ENCODE measurements at places on chromosomes 3 and 15.

- no peak for DNase-seq
These were observed 718.4 kb downstream of the GBE1 start for GRCh38 chr3:81043009-81043408.

DNA sequence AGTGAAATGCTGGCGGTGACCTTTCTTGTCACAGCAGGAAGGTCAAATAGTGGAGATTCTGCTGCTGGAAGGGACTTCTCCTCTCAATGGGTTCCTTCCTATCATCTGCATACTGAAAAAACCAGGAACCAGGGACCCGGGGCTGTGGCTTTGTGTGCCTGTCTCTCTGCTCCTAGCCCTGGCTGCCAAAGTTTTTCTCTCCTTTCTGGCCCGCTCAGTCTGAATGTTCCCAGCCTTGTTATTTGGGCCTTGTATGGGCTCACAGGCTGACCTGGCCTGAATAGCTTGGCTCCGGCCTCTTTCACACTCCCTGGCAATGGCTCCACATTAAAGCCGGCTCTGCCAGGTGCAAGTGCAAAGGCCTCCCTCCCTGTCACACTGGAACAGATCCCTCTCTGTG is 94.7 kb downstream of the LRIG1 start:
- no peak for DNase-seq

- no peak for DNase-seq
These were observed 56.9 kb downstream of the EXOG start for GRCh38 chr3:38553071-38553470.

DNA sequence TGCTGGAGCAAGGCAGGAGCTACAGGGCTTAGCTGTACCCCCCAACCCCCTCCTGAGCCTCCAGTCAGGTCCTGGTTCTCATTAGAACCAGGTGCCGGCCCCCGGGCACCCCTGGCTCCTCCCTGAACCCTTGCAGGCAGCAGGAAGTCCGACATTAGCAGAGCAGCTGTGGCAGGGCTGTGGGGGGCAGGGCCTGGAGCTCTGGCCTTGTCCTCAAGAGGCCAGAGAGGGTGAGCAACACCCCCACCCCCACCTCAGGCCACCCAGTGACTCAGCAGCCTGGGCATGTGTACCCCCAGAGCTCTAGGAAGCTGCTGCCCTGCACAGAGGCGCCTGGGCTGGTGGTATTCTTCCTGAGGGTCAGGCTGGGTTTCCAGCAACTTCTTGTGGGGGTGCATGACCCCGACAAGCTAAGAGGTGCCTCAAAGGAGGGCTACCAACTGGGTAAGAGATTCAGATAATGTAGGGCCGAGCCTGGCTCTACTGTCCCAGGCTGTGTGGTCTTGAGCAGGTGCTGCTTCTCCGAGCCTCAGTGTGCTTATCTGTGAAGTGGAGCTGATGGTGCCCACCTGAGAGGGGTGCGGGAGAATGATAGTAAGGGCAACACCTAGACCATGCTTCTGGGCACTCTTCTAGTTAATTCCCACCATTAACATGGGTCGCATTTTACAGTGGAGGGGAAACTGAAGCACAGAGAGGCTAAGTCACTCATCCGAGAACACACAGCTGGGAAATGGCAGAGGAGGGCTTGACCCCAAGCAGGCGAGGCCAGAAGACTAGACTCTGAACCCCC is 16.0 kb downstream of the H1-8 start:
- DNase-seq: peak; percentile 54

DNA sequence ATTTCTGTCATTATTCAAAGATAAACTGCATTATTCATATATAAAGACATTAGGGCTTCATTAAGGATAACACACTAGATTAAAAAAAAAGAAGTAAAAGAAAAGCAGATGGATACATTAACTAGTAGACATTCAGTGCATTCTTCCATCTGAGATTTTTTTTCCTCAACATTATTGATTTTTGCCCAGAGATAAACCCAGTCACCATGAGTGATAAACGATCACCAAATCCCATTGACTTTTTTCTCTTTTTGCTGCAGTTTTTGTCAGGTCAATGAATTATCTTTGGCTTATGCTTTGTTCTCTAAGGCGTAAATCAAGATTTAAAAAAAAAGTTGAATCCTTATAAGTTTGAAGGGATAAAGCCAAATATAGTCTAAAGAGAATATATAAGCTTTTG is 925.0 kb downstream of the GBE1 start:
- no peak for DNase-seq

- DNase-seq: no peak
These were observed 4.2 kb downstream of the OCA2 start for GRCh38 chr15:28094732-28095521.

GRCh38 chr3:72682936-72683452 is 165.3 kb downstream of the SHQ1 start:
- DNase-seq: no peak

- no peak for DNase-seq
These were observed 59.7 kb upstream of the TMEM108 start for GRCh38 chr3:132978464-132978863.

GRCh38 chr3:98583766-98584165 is 9.6 kb downstream of the CPOX start:
- no peak for DNase-seq

- DNase-seq: no peak
These were observed 1.6 kb upstream of the PLCL2 start for GRCh38 chr3:16883057-16883722.

DNA sequence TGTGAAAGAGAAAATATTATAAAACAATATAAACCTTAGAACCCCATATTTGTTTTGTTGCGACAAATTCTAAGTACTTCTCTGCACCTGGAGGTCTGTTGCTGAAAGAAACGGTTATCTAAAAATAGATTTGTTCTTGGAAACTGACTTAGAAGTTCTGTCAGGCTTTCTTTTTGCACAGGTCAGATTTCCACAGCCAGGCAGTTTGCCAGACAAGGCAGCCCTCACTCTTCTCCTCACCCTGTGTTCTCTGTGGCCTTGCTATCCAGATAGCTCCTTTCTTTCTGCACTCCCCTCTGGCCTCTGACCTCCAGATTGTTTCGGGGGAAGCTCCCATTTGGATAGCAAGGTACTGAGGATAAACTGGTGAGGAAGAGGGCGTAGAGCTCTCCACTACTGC is 413.3 kb upstream of the ONECUT1 start:
- DNase-seq: no peak

GRCh38 chr3:151133175-151133574 is 47.7 kb downstream of the MED12L start:
- no peak for DNase-seq

DNA sequence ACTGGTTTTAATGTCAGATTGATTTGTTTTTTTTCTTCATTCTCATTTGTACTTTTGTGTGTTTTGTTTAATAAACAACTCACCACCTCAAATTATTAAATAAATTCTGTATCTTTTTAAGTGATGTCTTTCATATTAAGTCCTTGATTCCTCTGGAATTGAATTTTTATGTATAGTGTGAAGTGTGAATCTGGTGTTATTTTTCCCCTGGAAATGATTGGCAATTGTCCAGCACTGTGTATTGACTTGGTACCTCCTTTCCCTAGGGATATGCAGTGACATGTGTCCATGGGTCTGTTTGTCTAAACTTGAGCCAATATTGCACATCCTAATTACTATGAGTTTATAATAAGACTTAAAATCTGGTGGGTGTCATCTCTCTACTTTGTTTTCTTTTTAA is 2.1 kb downstream of the RNU5B-1 start:
- no peak for DNase-seq

DNA sequence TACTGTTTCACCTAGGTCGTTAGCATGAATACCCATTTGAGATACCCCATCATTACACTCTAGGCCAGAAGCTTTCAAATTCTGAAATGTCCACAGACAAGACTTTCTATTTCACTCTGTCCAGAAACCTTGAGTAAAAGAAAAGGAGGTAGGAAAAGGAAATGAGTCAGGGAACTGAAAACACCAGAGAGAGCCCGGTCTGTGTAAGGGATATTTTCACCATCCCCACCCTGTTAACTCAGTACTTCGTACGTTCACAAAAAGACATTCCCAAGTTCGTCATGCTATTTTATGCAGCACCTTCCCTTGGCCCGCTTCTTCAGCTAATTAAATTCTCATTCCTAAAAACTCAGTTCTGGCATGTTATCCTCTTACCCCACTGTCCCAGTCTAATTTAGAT is 89.4 kb upstream of the SOX2 start:
- no peak for DNase-seq

DNA sequence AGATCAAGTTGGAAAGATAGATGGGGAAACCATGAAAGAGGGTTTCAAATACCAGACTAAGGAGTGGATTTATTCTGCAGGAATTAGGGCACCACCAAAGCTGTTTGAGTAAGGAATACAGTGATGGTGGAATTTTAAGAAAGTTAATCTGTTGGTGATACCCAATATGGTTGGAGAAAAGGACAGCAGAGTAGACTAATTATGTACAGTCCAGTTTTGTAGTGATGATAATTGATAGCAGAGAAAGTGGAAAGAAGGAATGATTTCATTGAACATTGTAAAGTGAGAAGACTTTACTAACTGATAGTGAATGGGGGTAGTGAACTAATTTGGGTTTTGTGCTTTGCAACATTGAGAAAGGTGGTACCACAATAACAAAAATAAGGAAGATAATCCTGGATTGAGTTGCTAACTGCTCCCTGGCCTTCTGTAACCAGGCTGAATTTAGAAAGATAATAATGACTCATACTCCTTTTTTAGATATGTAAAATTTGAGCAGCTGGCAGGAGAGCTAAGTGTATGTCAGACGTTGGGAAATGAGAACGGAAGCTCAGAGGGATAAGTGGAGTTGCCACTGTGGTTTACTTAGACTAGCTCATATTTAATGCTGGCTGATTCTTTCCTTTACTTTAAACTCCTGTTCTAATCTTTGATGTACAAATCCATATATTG is 16.9 kb downstream of the TCAIM start:
- no peak for DNase-seq

GRCh38 chr3:14764331-14765059 is 54.3 kb upstream of the FGD5 start:
- no peak for DNase-seq

DNA sequence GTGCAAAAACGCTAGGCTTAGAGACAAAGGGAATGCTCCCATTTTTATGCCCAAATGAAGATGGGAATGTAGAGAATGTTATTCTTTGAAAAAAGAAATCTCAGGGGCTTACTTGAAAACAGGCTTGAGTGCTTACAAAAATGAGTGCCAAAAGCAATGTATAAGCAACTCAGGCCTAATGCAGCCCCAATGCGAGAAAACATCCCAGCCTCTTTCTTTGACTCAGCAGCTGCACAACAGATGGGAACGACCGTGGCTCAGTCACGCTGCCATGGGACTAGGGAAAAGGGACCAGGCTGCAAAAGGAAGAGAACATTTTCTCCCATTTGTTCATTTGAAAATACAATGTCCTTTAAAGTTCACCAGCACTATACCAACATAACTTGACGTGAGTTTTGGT is 246.4 kb upstream of the LRIG1 start:
- DNase-seq: no peak

DNA sequence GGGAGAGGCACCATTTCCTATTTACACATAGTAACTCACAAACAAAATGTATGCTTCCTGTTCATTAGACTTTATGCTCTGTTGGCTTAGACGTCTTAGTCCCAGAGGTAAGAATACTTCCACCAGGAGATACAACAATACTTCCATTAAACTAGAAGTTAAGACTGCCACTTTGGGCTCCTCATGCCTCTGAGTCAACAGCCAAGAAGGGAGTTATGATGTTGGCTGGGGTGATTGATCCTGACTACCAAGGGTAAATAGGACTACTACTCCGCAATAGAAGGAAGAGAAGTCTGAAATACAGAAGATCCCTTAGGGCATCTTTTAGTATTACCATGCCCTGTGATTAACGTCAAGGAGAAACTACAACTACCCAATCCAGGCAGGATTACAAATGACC is 43.5 kb upstream of the ABI3BP start:
- no peak for DNase-seq

- DNase-seq: no peak
These were observed 22.3 kb upstream of the FBLN2 start for GRCh38 chr3:13526626-13526949.

DNA sequence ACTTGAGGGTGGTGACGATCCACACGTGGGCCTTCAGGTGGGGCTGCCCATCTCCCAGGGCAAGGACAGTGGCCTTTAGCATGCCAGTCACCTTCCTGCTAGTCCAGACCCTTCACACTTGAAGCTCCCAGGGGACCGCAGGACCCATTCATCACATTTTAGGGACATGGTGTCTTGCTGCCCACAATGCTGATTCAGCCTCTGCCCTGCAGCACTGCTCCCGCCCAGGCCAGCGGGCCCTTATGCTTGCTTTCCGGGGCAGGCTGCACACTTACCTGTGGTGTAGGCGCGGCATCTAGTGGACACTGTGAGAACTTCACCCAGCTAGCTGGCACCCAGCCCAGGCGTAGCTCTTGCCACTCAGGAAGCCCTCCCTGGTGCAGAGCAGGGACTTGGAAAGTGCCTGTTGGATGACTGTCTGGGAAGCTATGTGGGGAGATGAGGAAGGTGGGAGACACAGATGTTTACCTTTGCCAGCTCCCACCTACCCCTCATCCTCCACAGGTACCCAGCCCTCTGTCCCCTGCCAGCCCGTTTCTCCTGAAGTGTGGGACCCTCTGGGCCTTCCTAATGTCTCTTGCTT is 26.3 kb upstream of the NR2C2 start:
- peak; percentile 63 for DNase-seq

GRCh38 chr3:12557473-12558100 is 700 bp downstream of the MKRN2 start:
- DNase-seq: no peak

DNA sequence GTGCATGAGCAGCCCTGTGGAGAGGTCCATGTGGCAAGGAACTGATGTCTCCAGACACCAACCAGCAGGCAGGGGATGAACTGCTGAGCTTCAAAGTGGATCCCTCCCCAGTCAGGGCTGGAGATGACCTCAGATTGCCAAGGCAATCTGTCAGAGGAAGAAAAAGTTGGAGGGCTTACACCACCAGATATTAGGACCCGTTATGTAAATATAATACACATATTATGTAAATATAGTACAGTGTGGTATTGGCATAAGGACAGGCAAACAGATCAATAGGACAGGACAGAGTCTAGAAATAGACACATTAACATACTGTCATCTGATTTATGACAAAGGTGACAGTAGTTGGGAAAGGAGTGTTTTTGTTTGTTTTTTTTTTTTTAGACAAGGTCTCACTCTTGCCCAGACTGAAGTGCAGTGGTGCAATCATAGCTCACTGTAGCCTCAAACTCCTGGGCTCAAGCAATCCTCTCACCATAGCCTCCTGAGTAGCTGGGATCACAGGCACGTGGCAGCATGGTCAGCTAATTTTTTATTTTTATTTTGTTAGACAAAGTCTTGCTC is 18.0 kb upstream of the RAB7A start:
- DNase-seq: no peak

DNA sequence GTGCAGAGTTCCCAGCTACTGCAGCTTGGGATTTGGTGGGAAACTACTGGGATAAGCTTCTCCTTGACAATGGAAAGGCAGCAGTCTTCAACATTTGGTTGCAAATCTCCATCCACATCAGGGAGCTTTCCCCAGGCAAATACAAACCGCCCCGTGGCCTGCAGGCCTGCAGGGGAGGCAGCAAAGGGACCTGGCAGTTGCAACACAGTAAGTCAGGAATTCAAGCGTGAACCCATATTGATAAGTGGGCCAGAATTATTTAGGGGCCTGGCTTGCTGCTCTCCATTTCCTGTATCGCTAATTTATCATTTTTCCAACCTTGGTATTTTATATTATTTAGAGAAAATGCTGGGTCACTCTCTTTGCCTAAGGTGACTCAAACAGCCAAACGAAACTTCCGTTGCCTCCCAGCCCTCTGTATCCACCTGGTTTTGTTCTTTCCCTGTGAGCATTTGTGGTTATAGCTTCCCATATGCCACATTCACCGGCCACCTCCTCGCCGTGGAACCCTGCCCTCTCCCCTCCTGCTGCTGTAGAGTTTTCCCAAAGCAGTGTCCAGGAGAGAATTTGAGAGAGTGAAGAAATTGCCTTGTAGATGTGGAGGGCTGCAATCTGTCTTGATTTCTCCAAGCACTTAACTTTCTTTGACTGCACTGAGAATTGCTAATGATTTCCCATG is 34.8 kb downstream of the B3GALNT1 start:
- no peak for DNase-seq
